ENCODE measurements at places on chromosomes 7 and 10. TPM values are rescaled to one million over a fixed set of nuclear protein-coding genes. Genes with fewer than 3 reads are reported as not detected.

Gene GCK
- 0.44 TPM for total RNA-seq

- no peak for DNase-seq
Measured at GRCh38 chr7:130386876-130387275, 6.6 kb downstream of the CPA1 start.

DNA sequence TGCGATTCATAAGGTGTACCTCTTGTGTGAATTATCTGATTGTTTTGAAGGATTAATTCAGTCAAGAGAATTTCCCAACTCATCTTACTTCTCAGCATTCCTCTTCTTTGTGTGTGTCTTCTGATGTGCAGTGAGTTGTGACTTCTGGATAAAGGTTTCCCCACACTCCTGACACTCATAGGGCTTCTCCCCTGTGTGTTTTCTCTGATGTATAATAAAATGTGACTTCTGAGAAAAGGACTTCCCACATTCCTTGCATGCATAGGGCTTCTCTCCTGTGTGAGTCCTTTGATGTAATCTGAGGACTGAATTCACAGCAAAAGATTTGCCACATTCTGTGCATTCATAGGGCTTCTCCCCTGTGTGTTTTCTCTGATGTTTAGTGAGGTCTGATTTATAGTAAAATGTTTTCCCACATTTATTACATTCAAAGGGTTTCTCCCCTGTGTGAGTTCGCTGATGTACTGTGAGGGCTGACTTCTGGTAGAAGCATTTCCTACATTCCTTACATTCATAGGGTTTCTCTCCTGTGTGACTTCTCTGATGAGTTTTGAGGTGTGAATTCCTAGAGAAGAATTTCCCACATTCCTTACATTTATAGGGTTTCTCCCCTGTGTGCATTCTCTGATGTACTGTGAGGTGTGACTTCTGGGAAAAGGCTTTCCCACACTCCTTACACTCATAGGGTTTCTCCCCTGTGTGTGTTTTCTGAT is 24.2 kb downstream of the ZNF25 start:
- no peak for DNase-seq

DNA sequence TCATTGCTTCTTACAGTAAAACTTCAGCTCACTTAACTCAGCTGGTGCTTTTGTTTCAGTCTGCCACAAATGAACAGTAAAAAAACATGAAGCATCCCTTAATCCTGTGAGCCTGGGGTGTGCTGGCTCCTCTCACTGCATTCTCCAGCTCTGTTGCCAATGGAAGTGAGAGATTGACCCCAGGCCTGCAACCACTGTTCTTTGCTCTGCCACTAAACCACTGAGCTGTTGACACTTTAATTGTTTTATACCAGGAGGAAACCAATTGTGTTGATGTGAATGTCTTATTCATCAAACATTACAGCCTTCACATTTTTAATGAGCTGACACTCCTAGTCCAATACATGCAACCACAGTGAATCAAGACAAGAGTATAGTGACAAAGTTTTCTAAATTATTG is 69.4 kb upstream of the FZD1 start:
- DNase-seq, result no peak

Gene GALNT17
- total RNA-seq, result 24.2 TPM

DNA sequence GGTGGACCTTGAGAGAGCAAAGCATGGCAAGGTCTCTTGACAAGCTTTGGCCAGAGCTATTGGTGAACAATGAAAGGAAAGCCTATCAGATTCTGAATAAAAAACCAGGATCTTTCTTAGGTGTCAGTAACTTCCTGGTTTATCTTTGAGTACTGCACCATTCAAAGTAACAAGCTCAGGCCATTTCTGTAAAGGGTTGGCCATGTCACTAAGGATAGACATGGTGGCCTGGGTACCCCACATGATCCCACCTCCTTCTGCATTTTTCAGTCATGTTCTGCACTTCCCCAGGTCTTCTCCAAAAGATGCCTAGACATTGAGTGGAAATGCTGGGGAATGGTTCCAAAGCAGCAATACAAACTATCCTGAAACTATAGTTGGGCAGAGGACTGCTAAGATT is 242.0 kb downstream of the ARHGAP12 start:
- DNase-seq, result no peak

Gene NPC1L1
- not detected for total RNA-seq
